ENCODE measurements at places on chromosomes 7 and 10.

DNA sequence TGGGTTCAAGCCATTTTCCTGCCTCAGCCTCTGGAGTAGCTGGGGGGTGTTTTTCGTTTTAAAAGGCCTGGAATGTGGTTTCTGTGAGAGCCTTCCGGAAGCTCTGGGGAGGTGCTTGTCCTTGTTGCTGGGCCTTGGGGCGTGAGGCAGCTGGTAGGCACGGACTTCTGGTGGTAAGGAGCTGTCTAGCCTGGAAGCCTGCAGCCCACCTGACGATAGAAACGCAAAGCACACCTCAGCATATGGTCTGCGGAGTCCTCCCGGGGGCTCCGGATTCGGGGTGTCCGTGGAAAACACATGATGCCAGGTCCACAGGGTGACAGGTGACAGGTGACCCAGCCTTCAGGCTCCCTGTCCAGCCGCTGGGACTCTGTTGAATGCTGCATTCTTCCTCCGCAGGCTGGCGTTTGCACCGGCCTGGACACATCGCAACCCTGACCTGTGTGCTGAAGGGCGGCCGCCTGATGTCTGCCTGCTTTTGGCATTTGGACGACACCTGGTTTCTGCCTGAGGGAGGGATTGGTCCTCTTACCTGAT is 37.3 kb downstream of the INPP5A start:
- peak; percentile 19 for DNase-seq

DNA sequence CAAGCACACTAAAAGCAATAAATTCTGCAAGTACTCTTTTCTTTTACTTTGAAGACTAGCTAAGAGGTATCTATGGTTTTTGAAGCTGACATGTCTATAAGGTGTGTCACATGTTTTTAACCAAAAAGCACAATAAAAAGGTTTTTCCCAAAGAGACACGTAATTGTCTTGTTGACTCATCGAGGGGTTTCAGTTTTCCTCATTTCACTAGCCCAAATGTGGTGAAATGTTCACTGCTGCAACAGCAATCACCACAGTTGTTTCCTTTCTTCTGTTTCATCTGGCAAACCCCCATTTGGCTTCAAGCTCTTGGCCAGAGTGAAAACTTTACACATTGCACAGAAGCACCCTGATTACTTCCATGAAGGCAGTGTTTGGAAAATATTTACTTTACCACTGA is 3.8 kb upstream of the HOXA4 start:
- peak; percentile 44 for DNase-seq

DNA sequence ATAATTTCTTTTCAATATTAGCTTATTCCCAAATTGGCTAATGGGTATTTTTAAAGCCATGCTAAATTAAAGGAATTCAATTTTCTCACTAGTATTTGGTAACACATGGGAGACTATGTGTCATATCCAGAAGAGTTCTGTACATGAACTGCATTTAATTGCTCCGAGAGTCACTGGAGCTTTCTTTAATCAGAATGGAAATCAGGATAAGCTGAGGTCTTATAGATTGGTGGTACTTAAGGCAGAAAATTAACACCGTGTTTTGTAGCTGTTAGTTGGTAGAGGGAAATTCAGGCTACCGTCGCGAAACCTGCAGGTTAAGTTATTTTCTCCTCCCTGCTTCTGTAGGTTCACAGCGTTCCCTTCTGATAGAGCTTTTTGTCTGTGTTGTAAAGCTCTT is at the start of gene WEE2:
TSS of gene WEE2 (plus strand) at position 3 of the 400 bp plus-strand sequence. CDS start 406 bp downstream, outside the sequence.
- DNase-seq, result no peak

- DNase-seq, result no peak
Measured at GRCh38 chr7:89826557-89826956, 327.7 kb upstream of the STEAP1 start.

DNA sequence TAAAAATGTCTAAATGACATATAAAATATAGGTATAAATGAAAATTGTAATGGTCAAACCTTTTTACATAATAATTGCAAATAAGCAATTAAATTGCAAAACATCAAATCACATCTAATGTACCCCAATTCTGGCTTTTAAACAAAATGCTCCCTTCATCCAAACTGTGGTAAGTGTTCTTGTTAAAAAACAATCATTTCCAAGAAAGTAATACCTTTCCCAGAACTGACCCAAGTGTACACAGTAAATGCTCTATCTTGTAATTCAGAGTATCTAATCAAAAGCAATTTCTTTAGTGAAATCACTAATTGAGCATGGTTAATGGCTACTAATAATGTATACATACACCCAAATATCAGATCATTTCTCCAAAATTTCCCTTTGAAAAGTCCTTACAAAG is 28.0 kb downstream of the ITGB1 start:
- no peak for DNase-seq

- no peak for DNase-seq
Measured at GRCh38 chr7:132455378-132455777, 120.9 kb downstream of the PLXNA4 start.

- DNase-seq, result no peak
Measured at GRCh38 chr10:128032466-128032865, 93.8 kb downstream of the MKI67 start.

DNA sequence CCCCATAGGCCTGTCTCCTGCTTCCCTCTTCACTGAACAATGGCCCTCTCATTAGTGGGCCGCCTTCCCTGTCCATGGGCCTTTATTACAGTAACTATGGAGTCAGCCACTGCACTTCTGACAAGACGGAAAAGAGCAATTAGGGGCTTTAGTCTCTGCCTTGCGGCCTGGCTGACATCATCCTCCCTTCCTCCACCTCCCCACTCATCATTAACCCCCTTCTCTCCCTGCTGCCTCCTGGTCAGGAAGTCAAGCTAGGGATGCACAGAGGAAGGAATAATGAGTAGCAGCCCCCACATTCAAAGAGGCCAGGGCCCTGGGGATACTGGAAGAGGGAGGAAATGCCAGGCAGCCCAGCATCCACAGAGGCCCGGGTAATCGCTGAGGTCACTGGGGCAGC is 101.6 kb upstream of the PLXNA4 start:
- no peak for DNase-seq

DNA sequence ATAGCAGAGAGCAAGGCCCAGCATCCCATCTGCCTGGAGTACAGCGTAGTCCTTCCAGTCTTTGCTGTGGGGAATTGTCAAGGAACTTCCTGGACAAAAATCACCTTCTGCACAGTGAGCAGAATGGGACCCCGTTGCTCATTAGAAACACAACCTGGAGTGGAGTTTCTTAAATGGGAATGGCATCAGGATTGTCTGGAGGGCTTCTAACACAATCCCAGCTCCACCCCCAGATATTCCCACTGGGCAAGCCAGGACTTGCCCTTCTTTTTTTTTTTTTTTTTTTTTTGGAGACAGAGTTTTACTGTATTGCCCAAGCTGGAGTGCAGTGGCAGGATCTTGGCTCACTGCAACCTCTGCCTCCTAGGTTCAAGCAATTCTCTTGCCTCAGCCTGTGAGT is 356.4 kb downstream of the GALNT17 start:
- no peak for DNase-seq

- peak; percentile 78 for DNase-seq
Measured at GRCh38 chr7:1559626-1560590, 3.9 kb upstream of the TMEM184A start.

GRCh38 chr7:150811-151221 is 41.6 kb upstream of the FAM20C start:
- no peak for DNase-seq

DNA sequence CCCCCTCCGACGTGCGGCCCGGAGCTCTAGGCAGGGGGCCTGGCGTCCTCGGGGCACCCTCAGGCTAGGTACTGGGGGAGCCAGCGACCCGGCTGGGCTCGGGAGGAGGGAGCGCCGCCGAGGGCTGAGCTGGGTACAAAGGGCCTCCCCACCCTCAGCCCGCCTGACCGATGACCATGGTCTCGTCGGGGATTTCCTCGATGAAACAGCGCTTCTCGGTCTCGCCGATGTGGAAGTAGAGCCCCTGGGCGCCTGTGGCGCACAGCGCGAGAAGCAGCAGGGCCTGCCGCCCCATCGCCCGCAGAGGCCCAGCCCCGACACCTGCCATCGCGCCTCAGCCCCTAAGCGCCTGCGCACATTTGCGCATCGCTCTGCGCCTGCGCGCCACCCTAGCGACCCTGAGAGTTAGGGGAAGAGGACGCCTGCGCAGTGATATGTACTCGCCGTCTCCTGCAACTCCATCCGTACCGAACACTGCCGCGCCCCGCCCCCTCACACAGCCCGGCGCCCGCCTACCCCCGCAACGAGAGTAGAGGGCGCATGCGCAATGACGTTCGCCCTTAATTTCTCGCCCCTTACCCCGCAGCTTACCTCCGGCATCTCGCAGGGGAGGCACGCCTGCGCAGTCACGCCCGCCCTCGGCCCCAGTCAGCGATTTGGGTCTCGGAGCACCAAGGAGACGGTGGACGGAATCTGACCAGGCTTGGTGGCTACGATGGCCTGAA is at the start of gene TMED4:
TSS of gene TMED4 (minus strand) at position 353 of the 725 bp plus-strand sequence. CDS start at position 328, 25 bp downstream.
- peak; percentile 99 for DNase-seq

DNA sequence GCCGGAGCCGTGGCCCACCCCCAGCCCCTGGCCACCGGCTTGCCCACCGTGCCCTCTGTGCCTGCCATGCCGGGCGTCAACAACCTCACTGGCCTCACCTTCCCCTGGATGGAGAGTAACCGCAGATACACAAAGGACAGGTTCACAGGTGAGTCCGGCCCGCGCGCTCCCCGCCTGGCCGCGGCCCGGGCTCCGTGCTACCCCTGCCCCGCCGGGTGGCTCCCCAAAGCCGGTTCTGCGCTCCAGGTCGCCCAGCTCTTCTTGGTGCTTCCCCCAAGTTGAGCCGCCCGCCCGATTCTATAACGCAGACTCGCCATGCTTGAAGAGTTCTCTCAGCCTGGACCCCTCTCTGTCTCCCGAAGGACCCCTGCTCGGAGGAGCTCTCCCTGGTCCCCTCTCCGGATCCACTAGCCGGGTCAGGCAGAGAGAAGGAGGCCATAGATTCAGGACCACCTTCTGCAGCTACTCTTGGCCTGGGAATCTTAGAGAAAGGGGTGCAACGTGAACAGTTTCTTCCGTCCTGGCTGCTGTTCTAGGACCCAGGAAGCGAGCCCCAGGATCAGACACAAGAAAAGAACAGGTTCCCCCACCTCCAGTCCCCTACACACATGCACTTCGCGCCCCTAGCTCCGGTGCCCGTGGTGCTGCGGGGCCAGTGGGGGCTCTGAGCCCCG is 999 bp downstream of the TLX1 start:
- no peak for DNase-seq

DNA sequence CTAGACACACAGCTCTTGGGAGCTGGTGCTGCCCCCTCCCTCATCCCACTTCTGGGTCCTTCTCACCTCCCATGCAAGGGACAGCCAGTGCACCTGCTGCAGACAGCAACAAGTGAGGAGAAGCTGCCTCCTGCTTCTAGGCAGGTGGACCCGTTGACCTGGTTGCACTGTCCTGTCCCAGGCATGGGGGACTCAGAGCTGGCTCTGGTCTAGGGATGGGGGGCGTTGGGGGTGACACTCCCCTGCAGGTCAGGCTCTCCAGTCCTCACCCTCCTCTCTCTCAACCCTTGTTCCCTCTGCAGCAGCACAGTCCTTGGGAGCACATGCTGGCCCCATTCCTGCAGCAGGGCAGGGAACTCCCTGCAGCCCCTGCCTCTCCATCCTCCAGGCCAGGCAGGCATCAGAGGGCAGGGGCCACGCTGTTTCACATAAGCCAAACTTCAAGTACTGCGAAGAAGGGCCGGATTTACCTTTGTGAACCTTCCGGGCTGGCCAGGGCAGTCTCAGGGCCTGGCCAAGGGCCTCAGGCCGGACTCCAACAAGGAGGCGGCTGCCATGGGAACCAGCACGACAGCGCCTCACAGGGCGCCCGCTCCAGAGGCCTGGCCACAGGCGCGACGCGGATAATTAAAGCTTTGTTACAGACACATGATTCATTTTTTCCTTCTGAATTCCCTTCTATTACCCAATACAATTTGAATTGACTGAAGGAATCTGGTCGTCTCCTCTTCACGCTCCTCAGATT is 48.5 kb downstream of the RASGEF1A start:
- DNase-seq, result peak; percentile 39

GRCh38 chr7:8305625-8306388 is 43.8 kb upstream of the ICA1 start:
- DNase-seq, result no peak

DNA sequence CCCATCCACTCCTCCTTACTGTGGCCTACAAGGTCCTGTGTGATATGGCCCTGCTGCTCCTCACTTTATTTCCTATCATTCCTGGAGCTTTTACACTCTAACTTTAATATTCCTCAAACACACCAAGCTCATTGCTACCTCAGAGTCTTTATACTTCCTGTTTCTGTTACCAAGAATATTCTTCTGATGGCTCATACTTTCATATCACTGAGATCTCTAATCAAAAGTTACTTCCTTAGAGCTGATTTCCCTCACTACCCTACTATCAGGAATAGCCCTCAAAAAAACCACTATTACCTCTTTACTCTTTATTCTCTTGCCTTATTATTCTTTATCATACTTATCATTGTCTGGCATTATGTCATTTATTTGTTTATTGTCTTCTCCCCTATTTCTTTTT is 5.8 kb upstream of the PPP3CB start:
- no peak for DNase-seq

DNA sequence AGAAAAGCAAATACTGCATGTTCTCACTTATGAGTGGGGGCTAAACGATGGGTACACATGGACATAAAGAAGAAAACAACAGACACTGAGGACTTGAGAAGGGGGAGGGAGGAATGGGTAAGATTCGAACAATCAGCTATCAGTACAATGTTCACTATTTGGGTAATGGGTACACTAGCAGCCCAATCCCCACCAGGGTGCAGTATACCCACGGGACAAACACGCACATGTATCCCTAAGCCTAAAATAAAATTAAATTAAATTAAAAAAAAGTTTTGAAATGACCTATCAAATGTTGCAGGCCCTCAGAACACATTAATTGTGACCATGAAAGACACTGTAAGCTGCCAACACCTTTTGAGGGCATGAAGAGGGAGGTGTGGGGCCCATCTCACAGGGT is 316.0 kb downstream of the WDR37 start:
- no peak for DNase-seq

GRCh38 chr10:5659702-5660528 is 6.5 kb downstream of the ASB13 start:
- peak; percentile 85 for DNase-seq

DNA sequence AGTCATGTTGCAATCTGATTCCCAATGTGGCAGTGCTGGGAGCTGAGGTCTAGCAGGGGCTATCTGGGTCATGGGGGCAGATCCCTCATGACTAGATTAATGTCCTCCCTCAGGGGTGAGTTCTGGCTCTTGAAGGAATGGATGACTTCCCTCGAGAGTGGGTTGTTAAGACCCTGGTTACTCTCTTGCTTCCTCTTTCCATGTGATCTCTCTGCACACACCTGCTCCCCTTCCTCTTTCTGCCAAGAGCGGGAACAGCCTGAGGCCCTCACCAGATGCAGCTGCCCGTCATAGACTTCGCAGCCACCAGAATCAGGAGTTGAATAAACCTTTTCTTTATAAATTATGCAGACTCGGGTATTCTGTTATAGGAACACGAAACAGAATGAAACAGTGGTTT is 37.8 kb downstream of the SFMBT2 start:
- DNase-seq, result no peak
